AG08395 (cell line): ENCODE measurements at places on chromosomes 4 and X.

DNA sequence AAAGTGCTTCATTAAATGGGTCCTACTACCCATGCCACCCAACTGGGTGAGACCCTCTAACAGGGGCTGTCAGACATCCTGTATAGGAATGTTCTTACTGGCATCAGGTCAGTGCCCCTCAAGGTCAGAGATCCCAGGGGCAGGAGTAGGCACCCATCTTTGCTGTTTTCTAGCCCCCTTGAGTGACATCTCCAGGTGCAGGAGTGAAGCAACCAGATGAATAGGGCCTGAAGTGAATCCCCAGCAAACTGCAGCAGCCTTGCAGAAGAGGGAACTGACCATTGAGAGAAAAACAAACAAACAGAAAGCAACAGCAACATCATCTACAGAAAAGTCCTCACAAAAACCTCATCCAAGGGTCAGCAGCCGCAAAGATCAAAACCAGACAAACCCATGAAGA is 55.8 kb upstream of the GNRHR start:
- no peak for DNase-seq

- no peak for DNase-seq
Observed at GRCh38 chrX:150324919-150325318, 38.2 kb upstream of the MAMLD1 start.

DNA sequence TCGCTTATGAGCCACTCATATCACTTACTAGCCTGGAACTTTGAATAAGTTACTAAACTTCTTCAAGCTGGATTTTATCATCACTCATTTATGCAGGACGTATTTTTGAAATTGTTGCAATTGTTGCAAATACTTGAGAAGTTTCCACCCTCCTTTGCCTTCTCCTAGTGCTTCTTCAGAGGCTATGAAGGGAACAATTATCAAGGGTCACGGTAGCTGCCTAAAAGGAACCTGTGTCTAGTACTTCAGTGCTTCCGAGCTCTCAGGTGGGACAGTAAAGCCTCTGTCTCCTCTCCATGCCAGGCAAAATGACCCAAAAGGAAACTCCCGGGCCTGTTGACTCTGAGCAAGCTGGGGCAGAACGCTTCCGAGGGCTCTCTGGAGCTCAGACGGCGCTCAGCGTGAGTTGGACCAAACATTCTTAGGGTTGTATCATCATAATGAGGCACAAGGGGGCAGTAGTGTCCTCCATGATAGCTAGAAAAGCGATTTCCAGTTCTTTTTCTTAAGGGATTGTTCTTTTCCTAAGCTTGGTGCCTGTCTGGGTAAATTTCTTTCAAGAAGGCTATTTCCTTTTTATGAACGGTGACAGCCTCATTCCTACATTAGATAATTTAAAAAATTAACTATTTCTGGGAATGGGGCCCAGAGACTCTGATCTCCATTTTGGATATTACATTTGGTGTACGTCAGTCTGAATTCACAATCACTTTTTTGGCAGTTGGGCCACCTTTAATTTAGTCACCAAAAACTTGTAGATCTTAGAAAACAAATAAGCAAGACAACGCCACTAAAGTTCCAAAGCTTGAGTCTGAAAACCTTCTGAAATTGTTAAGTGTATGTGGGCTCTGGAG is 73.1 kb downstream of the PACRGL start:
- DNase-seq = peak; percentile 67

DNA sequence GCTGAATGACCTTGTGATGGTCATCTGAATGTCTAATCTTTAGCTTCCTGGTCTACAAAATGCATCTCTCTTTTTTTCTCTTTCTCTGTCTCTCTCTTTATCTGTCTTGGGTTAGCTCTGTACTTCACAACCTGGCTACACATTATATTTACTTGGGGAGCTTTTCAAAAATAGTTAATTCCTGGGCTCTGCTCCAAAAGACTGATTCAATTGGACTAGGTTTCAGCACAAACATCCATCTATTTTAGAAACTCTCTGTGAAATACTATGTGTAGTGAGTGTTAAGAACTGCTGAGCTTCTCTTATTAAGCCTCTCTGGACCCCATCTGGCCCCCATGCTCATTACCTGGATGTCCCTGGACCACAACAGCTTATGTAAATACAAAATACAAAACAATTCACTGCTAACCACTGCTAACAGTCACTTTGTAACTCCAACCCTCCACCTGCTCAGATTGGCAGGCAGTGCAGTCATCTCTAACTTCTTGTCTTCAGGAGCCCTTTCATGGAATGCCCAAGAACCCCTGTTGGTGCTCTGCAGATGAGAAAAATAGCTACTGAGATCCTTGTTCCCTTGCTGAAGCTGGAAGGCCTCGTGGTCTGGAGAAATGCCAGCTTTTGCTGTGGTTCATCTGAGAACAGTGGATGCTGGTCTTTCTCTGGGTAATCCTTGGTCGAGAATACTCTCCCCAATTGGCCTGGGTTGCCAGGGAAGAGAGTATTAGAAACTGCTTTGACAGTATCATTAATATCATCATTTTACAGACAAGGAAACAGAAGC is 14.8 kb upstream of the BOD1L1 start:
- DNase-seq = peak; percentile 37

DNA sequence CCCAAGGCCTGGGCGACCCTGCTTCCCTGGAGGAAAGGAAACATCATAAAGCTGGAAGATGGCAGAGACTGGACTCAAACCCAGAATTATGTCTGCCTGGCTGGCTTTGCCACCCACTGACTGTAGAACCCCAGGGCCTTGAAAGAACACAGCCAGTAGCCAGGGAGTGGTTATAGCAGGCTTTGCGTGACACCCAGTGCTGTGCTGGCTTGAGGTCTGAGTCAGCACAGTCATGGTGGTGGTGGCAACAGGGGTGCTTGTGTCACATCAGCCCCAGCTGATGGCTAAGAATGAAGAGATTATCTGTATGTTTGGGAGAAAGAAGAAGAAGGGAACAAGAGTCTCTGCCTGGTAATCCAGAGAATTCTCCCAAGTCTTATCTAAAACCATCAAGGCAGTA is 178.8 kb upstream of the SPIN4 start:
- DNase-seq = no peak
